ENCODE measurements at places on chromosomes 1 and 21. TPM values are rescaled to one million over a fixed set of nuclear protein-coding genes. Genes with fewer than 3 reads are reported as not detected.

DNA sequence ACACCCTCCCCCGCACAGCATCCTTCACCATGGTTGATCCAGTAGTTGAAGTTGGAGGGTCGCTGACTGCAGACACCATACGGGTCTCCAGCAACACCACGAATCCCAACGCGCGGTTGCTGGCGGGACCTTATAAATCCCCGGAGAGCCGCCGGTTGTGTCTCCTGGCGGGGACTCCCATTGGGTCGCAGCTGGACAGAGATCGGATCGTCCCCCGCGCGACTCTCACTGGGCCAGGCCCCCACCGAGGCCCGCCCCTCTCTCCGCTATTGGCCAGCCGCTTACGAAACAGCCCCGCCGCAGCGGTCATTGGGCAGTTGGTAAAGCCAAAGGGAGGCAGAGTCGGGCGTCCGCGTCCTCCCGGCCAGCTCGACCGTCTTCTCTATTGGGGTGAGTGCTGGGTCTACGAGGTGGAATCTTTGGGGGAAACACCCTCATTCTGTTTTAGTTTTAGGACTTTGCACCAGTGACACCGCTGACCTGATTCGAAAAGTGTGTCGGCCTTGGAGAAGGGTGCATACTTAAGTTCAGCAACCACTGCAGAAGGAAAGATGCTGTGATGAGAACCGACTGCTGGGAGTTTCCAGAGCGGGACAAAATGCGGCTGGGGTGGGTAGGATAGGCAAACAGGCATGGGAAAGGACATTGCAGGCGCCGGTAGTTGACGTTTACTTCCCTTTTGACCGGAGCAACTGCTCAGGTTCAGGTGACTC is 27.4 kb downstream of the RABIF start:
- no peaks in the 10 kb centered on the region for H3K36me3 ChIP-seq
- no peak overlapping the region for H3K27ac ChIP-seq
- peak; percentile 63 for DNase-seq
- H3K27me3 ChIP-seq = peaks cover 70% of the 10 kb centered on the region
- H3K4me3 ChIP-seq = peak overlapping the region; percentile 79

- H3K4me3 ChIP-seq = peak overlapping the region; percentile 34
- H3K27ac ChIP-seq = no peak overlapping the region
- no peak for DNase-seq
- H3K4me1 ChIP-seq = peaks cover 5% of the 10 kb centered on the region
- peaks cover 42% of the 10 kb centered on the region for H3K27me3 ChIP-seq
Measured at GRCh38 chr1:180912211-180912800, 391 bp upstream of the KIAA1614 start.

Gene FAM78B
- 0.74 TPM for total RNA-seq

GRCh38 chr1:116259663-116260062 is 113.4 kb upstream of the ATP1A1 start:
- H3K4me1 ChIP-seq = peaks cover 53% of the 10 kb centered on the region
- H3K27ac ChIP-seq = no peak overlapping the region
- DNase-seq = no peak
- H3K36me3 ChIP-seq = peaks cover 2% of the 10 kb centered on the region
- H3K27me3 ChIP-seq = no peaks in the 10 kb centered on the region

Gene ITGB2
- total RNA-seq = 223 TPM

Gene CD1D
- total RNA-seq = not detected

GRCh38 chr1:28983509-28984310 is 69.3 kb downstream of the EPB41 start:
- H3K27ac ChIP-seq = no peak overlapping the region
- H3K4me1 ChIP-seq = peaks cover 35% of the 10 kb centered on the region
- no peak for DNase-seq
- no peaks in the 10 kb centered on the region for H3K27me3 ChIP-seq
- no peak overlapping the region for H3K4me3 ChIP-seq
- H3K36me3 ChIP-seq = peaks cover 25% of the 10 kb centered on the region

Gene RIPPLY3
- not detected for total RNA-seq

- H3K36me3 ChIP-seq = no peaks in the 10 kb centered on the region
- peaks cover 6% of the 10 kb centered on the region for H3K4me1 ChIP-seq
- no peak overlapping the region for H3K27ac ChIP-seq
- H3K4me3 ChIP-seq = no peak overlapping the region
- DNase-seq = no peak
Measured at GRCh38 chr1:47572731-47573430, 135.0 kb downstream of the FOXD2 start.

DNA sequence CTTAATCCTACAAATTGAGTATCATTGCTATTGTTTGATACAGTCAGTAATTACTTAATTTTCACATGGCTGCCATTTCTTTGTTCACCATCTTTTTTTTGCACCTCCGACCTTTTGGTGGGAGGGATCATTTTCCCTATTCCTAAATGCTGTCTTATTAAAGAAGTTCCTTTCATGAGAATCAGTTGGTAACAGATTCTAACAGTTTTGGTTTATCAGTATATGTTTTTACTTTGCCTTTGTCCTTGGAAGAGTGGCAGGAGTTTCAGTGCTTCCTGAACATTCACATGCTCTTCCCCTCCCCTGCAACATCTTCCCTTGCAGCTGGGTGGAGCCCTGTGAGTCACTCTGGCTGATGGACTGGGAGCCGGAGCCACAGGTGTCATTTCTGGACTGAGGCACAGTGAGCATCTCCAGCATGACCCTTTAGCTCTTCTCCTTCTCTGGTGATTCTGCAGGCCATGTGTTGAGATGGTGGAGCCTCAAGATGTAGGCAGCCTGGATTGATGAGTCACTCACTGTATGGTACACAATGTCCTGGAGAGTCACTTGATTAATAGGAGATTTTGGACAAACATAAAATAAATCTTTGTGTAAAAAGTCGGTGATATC is 217.7 kb downstream of the URB2 start:
- DNase-seq = no peak
- no peak overlapping the region for H3K4me3 ChIP-seq
- no peaks in the 10 kb centered on the region for H3K36me3 ChIP-seq
- peaks cover 14% of the 10 kb centered on the region for H3K27me3 ChIP-seq
- H3K27ac ChIP-seq = no peak overlapping the region

DNA sequence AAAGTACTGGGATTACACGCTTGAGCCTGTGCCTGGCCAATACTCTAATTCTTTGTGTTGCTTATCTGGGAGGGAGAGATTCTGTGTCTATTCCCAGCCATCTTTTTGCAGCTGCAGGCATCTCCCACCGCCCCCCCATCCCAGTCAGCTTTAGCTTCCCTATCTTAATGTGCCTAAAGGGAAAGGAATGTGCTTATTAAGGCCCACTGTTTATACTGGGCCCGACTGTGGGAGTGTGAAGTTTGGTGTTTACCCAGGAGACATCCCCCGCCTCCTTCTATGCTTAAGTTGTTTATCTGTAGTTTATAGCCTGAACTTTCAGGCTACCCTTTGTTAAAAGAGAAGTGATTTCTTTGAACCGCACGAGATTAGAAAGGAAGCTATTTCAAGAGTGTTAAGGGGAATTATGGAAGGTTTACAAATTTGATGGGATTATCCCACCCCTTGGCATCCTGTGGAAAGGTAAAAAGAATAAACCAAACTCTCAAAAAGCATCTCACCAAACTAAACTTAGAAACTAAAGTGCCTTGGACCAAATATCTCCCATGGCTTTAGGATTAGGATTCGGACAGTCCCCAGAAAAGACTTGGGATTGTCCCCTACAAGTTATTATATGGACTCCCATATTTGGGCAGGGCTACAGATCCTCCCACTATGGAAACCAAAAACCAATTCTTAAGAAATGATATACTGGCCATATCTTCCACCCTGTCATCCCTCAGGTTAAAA is 25.5 kb upstream of the ZNF496 start:
- no peak overlapping the region for H3K27ac ChIP-seq
- H3K4me1 ChIP-seq = peaks cover 9% of the 10 kb centered on the region
- no peaks in the 10 kb centered on the region for H3K36me3 ChIP-seq
- no peak overlapping the region for H3K4me3 ChIP-seq
- peaks cover 23% of the 10 kb centered on the region for H3K27me3 ChIP-seq

- H3K4me3 ChIP-seq = no peak overlapping the region
- no peaks in the 10 kb centered on the region for H3K4me1 ChIP-seq
- no peak for DNase-seq
- no peaks in the 10 kb centered on the region for H3K36me3 ChIP-seq
Measured at GRCh38 chr1:233614743-233615521, 1.0 kb downstream of the KCNK1 start.

DNA sequence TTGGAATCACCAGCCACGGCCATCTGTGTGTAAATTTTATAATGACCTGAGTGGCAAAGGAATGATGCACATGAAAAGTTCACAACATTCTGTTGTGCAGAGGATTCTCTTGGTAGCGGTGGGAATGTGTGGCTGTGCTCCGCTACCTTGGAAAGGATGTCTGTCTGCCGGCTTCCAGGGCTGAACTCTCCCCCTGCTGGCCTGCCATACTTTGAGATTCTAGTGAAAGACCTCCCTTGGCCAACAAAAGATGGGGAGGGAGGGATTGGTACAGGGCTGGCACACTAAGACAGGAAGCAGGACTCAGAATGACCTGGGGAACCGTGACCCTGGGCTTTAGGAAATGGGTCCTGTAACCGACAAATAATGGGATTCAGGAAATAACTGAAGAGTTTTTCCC is 194.5 kb upstream of the PLD5 start:
- no peaks in the 10 kb centered on the region for H3K4me1 ChIP-seq
- no peaks in the 10 kb centered on the region for H3K27me3 ChIP-seq
- no peaks in the 10 kb centered on the region for H3K36me3 ChIP-seq

Gene NBPF1
- 5.6 TPM for total RNA-seq

GRCh38 chr1:11530731-11531311 is 51.9 kb downstream of the DISP3 start:
- no peaks in the 10 kb centered on the region for H3K27me3 ChIP-seq
- H3K4me1 ChIP-seq = no peaks in the 10 kb centered on the region
- no peak overlapping the region for H3K4me3 ChIP-seq

Gene PKLR
- total RNA-seq = not detected

DNA sequence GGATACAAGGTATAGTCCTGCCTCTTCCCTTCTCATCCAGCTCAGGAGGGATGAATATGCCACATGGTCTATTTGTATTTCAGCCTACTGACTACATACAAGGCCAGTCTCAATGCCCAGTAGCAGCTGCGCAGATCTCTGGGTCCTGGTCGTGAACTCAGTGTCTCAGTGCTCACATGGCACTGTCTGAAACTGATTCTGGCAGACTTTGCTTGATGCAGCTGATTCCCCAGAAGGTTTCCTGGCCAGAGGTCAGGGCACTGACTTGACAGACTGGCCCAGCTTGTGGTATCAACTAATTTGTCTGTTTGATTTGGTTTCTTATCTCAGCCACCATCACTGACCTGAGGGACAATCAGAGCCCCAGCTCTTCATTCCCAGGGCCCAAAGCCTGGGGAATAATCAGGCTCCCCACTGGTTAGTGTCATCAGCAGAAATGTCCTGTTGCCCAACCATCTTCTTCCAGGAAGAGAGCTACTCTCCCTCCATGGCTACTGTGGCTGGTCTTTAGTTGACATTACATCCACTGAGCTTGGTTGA is 7.5 kb upstream of the SPRR4 start:
- peaks cover 3% of the 10 kb centered on the region for H3K27me3 ChIP-seq
- H3K36me3 ChIP-seq = no peaks in the 10 kb centered on the region
- H3K27ac ChIP-seq = no peak overlapping the region
- H3K4me3 ChIP-seq = no peak overlapping the region

DNA sequence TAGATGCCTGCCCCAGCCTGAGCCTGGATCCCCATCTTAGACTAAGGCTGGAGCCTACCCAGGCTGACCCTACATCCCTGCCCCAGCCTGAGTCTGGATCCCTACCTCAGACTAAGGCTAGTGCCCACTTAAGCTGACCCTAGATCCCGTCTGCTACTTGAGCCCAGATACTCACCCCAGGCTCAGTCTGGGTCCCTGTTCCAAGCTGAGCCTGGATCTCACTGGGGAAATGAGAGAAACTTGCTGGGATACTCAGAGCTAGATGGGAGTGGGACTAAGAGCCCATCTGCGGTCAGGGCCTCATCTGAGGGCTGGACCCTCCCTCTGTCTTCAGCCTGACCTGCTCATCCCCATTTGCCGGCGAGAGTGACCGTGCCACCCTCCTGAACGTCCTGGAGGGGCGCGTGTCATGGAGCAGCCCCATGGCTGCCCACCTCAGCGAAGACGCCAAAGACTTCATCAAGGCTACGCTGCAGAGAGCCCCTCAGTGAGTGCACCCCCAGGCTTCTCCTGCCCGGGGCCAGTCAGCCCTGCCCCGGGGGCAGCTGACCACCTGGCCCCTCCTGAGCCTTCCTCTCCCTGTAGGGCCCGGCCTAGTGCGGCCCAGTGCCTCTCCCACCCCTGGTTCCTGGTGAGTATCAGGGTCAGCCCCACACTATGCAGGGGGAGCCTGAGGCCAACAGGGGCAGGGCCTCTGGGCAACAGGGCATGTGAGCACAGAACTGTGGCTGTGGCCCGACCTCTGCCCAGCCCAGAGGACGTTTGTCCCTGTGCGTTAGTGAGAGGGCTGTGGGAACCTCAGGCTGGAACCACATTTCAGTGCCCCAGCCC is 36.8 kb downstream of the TRIM11 start:
- no peaks in the 10 kb centered on the region for H3K36me3 ChIP-seq
- no peaks in the 10 kb centered on the region for H3K4me1 ChIP-seq
- no peak overlapping the region for H3K4me3 ChIP-seq
- DNase-seq = no peak
- no peak overlapping the region for H3K27ac ChIP-seq
